ENCODE measurements at places on chromosomes 3 and 15. TPM values are rescaled to one million over a fixed set of nuclear protein-coding genes. Genes with fewer than 3 reads are reported as not detected.

DNA sequence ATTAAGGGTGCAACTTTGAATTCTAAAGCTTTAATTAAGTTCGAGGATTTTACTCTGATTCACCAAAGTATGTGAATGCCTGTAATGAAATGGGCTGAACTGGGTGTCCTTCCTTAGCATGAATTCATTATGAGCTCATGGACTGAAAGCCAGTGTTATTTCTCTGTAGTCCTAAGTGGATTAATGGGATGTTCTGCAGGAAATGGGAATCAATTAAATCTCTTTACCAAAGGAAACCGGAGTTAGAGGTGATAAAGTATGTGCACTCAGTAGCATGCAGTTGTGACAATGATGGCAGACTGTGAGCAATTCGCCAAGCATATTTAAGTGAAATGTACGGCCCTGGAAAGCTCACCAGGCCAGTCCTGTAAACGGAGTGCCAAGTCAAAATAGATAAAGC lies 138.7 kb downstream of the CHL1 start:
- no peak for DNase-seq

Gene GOLGA8S
- polyA plus RNA-seq: 0.01 TPM

DNA sequence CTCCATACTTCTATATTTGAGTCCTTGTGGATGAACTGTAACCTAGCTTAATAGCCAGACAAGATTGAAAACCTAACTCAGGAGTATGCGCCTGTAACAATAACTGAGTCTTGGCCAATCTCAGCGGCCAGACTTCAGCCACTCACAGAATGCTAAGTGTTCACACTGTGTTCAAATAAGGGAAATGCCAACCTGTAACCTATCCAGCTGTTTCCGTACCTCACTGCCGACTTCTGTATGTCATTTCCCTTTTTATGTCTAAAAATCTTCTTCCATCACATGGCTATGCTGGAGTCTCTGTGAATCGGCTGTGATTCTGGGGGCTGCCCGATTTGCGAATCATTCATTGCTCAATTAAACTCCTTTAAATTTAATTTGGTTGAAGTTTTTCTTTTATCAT lies 169.2 kb downstream of the NFKBIZ start:
- DNase-seq: no peak

Gene DPPA2
- not detected for polyA plus RNA-seq

Gene CILP
- 3.9 TPM for polyA plus RNA-seq
